ENCODE measurements at places on chromosomes 2 and 18.

GRCh38 chr2:66854298-66854697 is 419.4 kb downstream of the MEIS1 start:
- no peak for DNase-seq

DNA sequence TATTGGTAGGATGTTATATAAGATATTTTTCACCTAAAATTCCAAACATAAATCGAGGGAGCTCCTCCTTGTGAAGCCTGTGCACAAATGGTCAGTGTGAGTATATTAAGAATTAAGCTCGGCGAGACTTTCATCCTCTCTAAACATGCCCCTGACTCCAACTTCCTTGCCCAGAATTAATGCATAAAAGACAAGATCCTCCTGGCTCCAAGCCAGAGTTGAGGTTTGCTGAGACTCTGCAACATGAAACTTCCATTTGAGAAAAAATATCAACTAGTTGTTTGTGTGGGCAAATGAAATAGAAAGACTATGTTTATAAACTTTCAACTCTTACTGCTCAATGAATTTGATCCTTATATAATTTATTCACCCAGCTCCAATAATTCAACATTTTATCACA is 68.1 kb downstream of the CCDC178 start:
- DNase-seq = no peak

GRCh38 chr2:149080099-149080498 is 41.6 kb downstream of the LYPD6B start:
- no peak for DNase-seq

- no peak for DNase-seq
These were observed 139.5 kb upstream of the SPHKAP start for GRCh38 chr2:228321015-228321414.
